Common myeloid progenitor, CD34-positive (primary cell): ENCODE measurements at places on chromosomes 16 and 17.

GRCh38 chr16:24381470-24382118 lies 125.5 kb downstream of the CACNG3 start:
- DNase-seq = no peak

DNA sequence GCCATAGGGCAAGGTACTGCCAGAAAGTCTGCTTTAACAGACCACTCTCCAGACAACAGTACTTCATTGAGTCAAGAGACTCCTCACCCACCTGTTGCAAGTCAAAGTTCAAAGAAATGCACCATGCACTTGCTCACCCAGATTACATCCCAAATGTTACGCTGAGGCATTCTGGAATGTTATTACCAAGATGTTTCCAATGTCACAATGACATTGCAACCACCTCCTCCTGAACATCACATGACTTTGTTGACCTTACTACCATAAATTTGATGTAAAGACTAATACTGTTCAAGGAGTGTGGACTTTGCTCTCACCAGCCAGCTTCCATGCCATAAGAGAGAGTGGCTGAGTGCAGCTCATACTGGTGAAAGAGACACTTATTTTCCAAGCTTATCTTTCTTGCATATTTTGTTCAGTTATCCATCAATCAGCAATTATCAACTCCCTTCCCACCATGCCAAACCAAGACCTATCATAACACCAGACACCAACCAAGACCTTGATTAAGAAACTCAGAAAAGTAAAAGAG lies 58.5 kb upstream of the BCAR1 start:
- DNase-seq = no peak

DNA sequence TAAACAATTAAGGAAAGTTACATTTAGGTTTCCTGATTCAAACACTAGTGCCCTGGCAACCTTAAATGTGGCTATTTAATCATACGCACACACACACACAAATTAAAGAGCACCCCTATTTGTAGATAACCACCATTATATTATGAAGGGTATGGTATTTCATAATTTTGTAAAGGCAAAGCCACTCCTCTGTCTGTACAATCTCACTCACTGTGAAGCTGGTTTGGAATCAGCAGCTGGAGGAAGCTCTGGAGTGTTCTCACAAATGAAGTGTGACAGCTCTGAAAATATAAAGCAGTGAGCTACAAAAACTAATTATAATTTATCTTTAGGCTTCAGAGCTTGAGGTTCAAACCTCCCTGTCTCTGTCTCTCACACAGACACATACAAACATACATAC lies 57.9 kb upstream of the KCNJ16 start:
- DNase-seq = no peak

- no peak for DNase-seq
Observed at GRCh38 chr16:8619671-8620370, 1.7 kb upstream of the METTL22 start.

DNA sequence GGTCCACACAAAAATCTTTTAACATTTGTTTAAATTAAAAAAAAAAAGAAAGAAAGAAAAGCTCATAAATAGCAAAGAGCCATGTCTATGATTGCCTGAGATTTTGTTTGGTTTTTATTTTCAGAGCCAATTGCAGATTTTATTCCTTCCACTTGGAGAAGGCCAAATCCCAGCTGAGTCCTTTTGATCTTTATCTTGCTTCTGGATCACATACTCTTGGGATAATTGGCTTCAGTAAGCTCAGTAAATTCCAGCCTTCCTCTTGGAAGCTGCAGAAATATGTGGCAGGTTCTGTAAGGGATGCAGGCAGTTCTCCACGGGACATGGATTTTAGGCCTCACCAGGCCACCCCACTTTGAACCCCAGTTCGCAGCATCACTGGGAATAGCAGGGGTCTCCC lies 63.3 kb upstream of the TMC5 start:
- DNase-seq = no peak

- no peak for DNase-seq
Observed at GRCh38 chr17:67993998-67994361, 2.3 kb downstream of the C17orf58 start.
